ENCODE measurements at places on chromosomes 3 and 15. TPM values are rescaled to one million over a fixed set of nuclear protein-coding genes. Genes with fewer than 3 reads are reported as not detected.

The ACOX2 gene
- 23.0 TPM for polyA plus RNA-seq

The AMIGO3 gene
- polyA plus RNA-seq, result 4.8 TPM

The INKA1 gene
- polyA plus RNA-seq, result 7.4 TPM

The CLRN1 gene
- polyA plus RNA-seq, result 0.19 TPM

The PSMA4 gene
- polyA plus RNA-seq, result 116 TPM

The COL8A1 gene
- 1.3 TPM for polyA plus RNA-seq

The CPLX3 gene
- polyA plus RNA-seq, result not detected

- DNase-seq, result no peak
Measured at GRCh38 chr3:37240170-37240945, 66.0 kb upstream of the LRRFIP2 start.

- DNase-seq, result no peak
Measured at GRCh38 chr3:55858302-55858701, 371.2 kb upstream of the WNT5A start.

GRCh38 chr3:196179380-196180308, 31.6 kb downstream of the ZDHHC19 start:
- peak; percentile 50 for DNase-seq

DNA sequence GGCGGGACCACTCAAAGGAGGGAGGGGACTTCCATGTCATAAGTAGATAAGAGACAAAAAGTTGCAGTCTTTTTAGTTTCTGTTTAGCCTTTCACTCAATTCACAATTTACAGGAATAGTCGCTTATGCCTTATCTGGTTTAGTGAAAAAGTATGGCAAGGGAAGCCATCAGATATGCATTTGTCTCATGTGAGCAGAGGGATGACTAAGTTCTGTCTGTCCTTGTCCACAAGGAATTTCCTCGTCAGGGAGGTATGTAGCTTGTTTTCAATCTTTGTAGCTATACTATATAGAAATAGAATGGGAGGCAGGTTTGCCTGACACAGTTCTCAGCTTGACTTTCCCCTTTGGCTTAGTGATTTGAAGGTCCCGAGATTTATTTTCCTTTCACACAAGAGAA, 882.8 kb downstream of the NAALADL2 start:
- DNase-seq, result no peak

- DNase-seq, result no peak
Measured at GRCh38 chr3:43764471-43764870, 73.7 kb downstream of the ABHD5 start.

- no peak for DNase-seq
Measured at GRCh38 chr15:52858782-52859176, 68.6 kb upstream of the ONECUT1 start.

GRCh38 chr3:67509471-67510075, 144.8 kb downstream of the SUCLG2 start:
- no peak for DNase-seq

Data from hindlimb muscle (tissue), 1 donor.